A673 (cell line): ENCODE measurements at places on chromosomes 16 and 17. TPM values are rescaled to one million over a fixed set of nuclear protein-coding genes. Genes with fewer than 3 reads are reported as not detected.
A peak's percentile ranks its signal among the peaks of the same experiment; 100 is the strongest.

DNA sequence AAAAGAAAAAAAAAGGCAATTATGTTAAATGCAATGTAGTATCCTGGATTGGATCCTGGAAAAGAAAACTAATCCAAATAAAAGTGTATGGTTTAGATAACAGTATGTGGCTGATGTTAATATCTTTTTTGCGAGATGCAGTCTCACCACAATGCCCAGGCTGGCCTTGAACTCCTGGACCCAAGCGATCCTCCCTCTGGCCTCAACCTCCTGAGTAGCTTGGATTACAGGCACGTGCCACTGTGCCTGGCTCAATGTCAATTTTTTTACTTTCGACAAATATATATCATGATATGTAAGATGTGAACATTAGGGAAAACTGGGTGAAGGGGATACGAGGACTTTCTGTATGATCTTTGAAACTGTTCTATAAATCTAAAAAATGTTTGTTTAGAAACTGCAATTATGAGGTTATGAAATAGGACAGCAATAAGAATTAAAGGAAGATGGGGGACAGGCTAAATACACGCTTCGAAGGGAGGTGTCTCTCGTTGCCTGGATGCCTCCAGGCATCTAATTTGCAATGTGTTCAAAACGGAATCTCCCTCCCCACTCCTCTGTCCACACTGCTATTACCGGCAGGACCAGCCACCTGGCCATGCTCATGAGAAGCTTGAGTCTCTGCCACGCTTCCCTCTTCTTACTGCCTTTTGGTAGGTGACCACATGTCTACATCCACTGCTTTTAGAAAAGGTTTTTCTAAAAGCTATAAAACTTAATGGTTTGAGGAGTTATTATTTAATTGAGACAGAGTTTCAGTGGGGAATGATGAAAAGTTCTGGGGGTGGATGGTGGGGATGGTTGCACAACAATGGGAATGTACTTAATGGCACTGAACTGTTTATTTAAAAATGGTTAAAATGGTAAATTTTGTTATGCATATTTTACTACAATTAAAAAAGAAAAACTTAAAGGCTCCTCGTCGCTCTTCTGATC lies 15.2 kb downstream of the UBE2O start:
- no peaks in the 10 kb centered on the region for H3K27me3 ChIP-seq
- H3K4me1 ChIP-seq: peaks cover 10% of the 10 kb centered on the region
- no peak overlapping the region for H3K4me3 ChIP-seq
- no peaks in the 10 kb centered on the region for H3K36me3 ChIP-seq
- no peak for DNase-seq
- H3K27ac ChIP-seq: no peak overlapping the region

The NCOR1 gene
- total RNA-seq: 148 and 150 TPM in 2 replicates

DNA sequence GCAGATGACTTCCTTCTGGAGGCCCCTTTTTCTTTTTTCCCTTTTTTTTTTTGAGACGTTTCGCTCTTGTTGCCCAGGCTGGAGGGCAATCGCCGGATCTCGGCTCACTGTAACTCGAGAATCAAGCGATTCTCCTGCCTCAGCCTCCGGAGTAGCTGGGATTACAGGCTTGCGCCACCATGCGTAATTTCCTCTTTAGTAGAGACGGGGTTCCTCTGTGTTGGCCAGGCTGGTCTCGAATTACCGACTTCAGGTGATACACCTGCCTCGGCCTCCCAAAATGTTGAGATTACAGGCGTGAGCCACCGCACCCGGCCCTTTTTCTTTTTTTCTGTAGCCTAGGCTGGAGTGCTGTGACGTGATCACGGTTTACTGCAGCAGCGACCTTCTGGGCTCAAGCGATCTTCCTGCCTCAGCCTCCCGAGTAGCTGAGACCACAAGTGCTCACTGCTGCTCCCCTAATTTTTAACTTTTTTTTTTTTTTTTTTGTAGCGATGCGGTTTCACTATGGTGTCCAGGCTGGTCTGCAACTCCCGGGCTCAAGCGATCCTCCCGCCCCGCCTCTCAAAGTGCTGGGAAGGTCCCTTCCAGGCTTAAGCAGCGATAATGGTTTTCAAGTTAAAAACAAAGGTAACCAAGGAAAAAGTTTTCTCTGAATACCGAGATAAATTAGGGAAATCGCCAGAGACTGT lies 956 bp upstream of the IST1 start:
- H3K36me3 ChIP-seq: no peaks in the 10 kb centered on the region
- peaks cover 8% of the 10 kb centered on the region for H3K4me1 ChIP-seq
- H3K27me3 ChIP-seq: no peaks in the 10 kb centered on the region
- peak overlapping the region; percentile 78 for H3K4me3 ChIP-seq
- H3K27ac ChIP-seq: peak overlapping the region; percentile 95

- no peaks in the 10 kb centered on the region for H3K4me1 ChIP-seq
- DNase-seq: no peak
- H3K36me3 ChIP-seq: no peaks in the 10 kb centered on the region
Measured at GRCh38 chr16:77863250-77863649, 74.9 kb downstream of the VAT1L start.

The PRAC1 gene
- 78.3 and 129 TPM in 2 replicates for total RNA-seq

- no peaks in the 10 kb centered on the region for H3K27me3 ChIP-seq
- H3K4me3 ChIP-seq: peak overlapping the region; percentile 92
- peaks cover 30% of the 10 kb centered on the region for H3K4me1 ChIP-seq
- peaks cover 14% of the 10 kb centered on the region for H3K36me3 ChIP-seq
- DNase-seq: no peak
Measured at GRCh38 chr17:18185832-18186626, 2.4 kb downstream of the ALKBH5 start.

- H3K27ac ChIP-seq: no peak overlapping the region
- H3K36me3 ChIP-seq: no peaks in the 10 kb centered on the region
- H3K4me3 ChIP-seq: no peak overlapping the region
- H3K4me1 ChIP-seq: no peaks in the 10 kb centered on the region
Measured at GRCh38 chr16:11175787-11176341, 80.1 kb downstream of the SOCS1 start.

The HBA2 gene
- 1.9 and 6.1 TPM in 2 replicates for total RNA-seq

The MEIOC gene
- 0.44 TPM in 1 of 2 replicates, not detected in the other for total RNA-seq

The KRT36 gene
- total RNA-seq: not detected in 2 replicates

The IL17C gene
- 0.28 TPM in 1 of 2 replicates, not detected in the other for total RNA-seq

- H3K36me3 ChIP-seq: peaks cover 4% of the 10 kb centered on the region
- no peak overlapping the region for H3K27ac ChIP-seq
- H3K4me3 ChIP-seq: no peak overlapping the region
- DNase-seq: no peak
- peaks cover 21% of the 10 kb centered on the region for H3K4me1 ChIP-seq
Measured at GRCh38 chr16:75317101-75317522, 65.7 kb upstream of the BCAR1 start.

GRCh38 chr17:19812407-19812806 lies 55.3 kb downstream of the ULK2 start:
- peaks cover 4% of the 10 kb centered on the region for H3K36me3 ChIP-seq
- no peak overlapping the region for H3K4me3 ChIP-seq
- DNase-seq: peak; percentile 18
- H3K4me1 ChIP-seq: no peaks in the 10 kb centered on the region

DNA sequence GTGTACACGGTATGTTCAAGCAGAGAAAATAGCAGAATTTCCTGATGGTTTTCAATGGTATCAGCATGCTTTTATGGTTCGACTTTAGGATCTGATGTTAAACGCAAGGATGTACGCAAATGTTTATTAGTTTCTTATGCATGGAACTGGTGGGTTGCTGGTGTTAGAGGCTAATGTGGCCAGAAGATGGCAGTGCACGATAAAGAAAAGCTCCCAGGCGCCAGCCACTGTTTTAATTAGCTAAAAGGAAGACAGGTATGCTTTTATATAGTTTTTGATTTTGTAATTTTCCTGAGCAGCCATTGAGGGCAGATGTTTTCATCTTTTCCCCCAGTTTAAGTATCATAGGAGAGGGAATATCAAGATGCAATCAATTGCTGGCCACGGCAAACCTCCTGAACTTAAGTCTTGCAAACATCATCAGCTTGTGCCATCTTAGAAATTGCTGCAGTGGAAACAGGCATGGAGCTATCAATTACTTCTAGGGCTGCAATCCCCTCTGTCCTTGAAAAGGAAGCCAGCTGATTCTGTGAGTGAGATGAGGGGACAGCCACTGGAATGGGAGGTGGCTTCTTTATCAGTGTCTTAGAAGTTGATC lies 648.5 kb upstream of the RBFOX1 start:
- no peaks in the 10 kb centered on the region for H3K4me1 ChIP-seq
- H3K27me3 ChIP-seq: no peaks in the 10 kb centered on the region
- H3K4me3 ChIP-seq: no peak overlapping the region
- no peak overlapping the region for H3K27ac ChIP-seq
- peak; percentile 30 for DNase-seq

- no peaks in the 10 kb centered on the region for H3K27me3 ChIP-seq
- peaks cover 37% of the 10 kb centered on the region for H3K4me1 ChIP-seq
- H3K27ac ChIP-seq: no peak overlapping the region
- H3K36me3 ChIP-seq: no peaks in the 10 kb centered on the region
- H3K4me3 ChIP-seq: no peak overlapping the region
- DNase-seq: peak; percentile 22
Measured at GRCh38 chr16:53898993-53899392, 195.0 kb downstream of the FTO start.

DNA sequence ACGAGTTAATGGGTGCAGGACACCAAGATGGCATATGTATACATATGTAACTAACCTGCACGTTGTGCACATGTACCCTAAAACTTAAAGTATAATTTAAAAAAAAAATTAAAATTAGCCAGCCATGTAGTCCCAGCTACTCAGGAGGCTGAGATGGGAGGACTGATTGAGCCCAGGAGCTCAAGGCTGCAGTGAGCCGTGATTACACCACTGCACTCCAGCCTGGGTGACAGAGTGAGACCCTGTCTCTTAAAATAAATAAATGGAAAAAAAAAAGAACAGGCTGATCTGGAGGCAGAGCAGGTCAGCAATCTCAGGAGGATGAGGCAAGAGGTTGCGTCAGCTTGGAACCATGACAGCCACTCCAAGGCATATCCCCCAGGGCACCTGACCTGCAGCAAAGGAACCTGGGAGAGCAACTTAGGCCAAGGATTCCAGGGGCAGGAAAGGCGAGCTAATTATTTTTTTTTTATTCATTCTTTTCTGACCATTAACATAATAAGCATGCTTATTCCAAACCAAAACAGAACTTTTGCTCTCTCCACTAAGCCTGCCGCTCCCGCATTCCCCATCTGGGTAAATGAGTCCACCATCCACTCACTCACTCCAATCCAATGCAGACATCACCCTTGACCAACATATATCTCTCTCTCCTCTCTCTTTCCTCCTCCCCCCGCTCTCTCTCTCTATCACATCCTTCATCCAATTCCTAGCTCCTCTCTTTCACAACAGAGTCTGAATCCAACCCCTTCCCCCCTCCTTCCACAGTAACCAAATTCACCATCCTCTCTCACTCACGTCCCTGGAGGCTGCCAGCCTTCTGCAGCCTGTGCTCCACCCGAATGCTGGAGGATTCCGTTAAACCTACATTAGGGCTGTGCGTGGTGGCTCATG lies 47.7 kb downstream of the TK2 start:
- no peaks in the 10 kb centered on the region for H3K27me3 ChIP-seq
- H3K4me3 ChIP-seq: no peak overlapping the region
- no peak overlapping the region for H3K27ac ChIP-seq
- DNase-seq: no peak
- H3K36me3 ChIP-seq: no peaks in the 10 kb centered on the region

GRCh38 chr16:85238233-85238647 lies 126.0 kb upstream of the CIBAR2 start:
- peak overlapping the region; percentile 75 for H3K27ac ChIP-seq
- peak; percentile 89 for DNase-seq
- peaks cover 54% of the 10 kb centered on the region for H3K4me1 ChIP-seq
- no peaks in the 10 kb centered on the region for H3K36me3 ChIP-seq

DNA sequence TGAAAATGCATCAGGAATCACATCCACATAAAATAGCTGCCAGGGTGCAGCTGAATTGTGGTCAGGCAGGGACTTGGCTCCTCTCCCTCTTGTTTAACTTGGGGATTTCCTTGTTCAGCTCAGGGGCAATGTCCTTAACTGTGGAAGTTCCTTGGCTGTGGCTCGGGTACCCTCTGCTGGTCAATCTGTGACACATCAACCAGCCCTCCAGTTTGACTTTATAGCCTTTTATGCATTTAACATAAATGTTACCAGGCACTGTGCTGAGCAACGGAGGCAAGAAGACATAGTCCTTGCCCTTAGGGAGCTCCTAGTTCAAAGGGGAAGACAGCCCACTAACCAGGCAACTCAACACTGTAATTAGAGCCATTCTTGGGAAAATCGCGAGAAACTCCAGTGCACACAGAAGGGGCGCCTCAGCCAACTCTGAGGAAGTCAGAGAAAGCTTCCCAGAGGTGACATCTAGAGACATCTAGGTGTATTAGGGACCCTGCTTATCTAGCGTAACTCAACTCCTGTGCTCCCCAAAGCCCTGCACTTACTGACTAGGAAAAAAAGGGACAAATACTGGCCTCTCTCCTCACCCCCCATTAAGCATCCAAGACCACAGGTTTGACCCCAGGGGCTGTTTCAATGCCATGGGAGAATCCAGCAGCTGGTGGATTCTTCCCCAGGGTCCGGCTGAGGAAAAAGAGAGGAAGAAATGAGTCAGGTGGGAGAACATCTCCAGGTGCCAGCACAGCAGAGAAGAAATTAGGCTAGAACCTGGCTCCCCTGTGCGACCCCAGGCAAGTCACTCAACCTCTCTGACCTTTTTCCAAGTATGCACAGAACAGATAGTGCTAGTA lies 17.3 kb upstream of the EEF2K start:
- peak; percentile 87 for DNase-seq
- H3K27me3 ChIP-seq: no peaks in the 10 kb centered on the region
- H3K36me3 ChIP-seq: no peaks in the 10 kb centered on the region
- no peak overlapping the region for H3K27ac ChIP-seq
- no peak overlapping the region for H3K4me3 ChIP-seq

GRCh38 chr17:16243801-16244567 lies 27.0 kb downstream of the PIGL start:
- H3K4me1 ChIP-seq: no peaks in the 10 kb centered on the region
- H3K4me3 ChIP-seq: no peak overlapping the region
- no peaks in the 10 kb centered on the region for H3K36me3 ChIP-seq
- no peaks in the 10 kb centered on the region for H3K27me3 ChIP-seq
- DNase-seq: peak; percentile 24

DNA sequence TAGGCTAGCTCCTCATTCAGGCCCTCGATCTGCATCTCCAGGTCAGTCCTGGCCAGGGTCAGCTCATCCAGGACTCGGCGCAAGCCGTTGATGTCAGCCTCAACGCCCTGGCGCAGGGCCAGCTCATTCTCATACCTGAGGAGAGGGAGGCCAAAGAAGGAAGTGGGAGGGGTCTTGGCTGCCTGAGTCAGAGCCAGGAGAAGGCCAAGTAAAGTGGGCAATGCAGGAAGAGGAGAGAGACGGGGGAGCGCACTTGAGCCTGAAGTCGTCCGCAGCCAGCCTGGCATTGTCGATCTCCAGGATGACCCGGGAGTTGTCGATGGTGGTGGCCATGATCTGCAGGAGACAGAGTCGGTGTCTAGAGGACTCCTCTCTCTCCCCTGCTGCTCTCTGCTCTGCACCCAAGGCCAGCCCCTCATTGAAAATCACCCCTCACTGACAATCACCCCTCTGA lies 1.8 kb downstream of the KRT15 start:
- H3K27ac ChIP-seq: no peak overlapping the region
- no peaks in the 10 kb centered on the region for H3K4me1 ChIP-seq
- DNase-seq: no peak
- H3K36me3 ChIP-seq: no peaks in the 10 kb centered on the region

The ARSG gene
- 1.0 and 1.9 TPM in 2 replicates for total RNA-seq

The KRTAP3-2 gene
- total RNA-seq: not detected in 2 replicates

GRCh38 chr16:9091867-9092281 lies 430 bp downstream of the HAPSTR1 start:
- no peaks in the 10 kb centered on the region for H3K27me3 ChIP-seq
- peak overlapping the region; percentile 97 for H3K27ac ChIP-seq
- peaks cover 23% of the 10 kb centered on the region for H3K4me1 ChIP-seq
- peak; percentile 49 for DNase-seq
- peak overlapping the region; percentile 70 for H3K4me3 ChIP-seq
